Fibroblast of skin of left quadriceps (primary cell): ENCODE measurements at places on chromosomes 7 and 10.

DNA sequence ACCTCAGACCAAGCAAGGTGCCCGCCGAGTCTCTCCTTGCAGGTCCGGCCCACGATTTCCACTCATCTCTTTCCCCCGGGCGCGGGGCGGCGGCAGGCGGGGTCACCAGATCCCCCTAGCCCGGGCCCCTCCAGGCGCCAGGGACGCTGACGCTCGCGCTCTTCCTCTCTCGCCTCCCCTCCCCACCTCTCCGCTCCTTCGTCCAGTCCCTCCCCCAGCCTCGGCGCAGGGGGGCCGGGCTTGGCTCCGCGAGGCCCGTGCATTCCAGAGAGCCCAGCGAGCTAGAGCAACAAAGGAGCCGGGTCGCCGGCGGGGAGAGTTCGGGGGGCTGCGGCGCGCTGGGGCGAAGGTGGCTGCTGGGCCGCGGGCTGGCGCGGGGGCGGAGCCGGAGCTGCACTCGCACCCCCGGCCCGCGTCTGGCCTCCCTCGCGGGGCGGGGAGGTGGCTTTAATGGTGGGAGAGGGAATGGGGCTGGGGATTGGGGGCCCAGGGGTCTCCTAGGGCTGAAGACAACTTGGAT, at the start of gene SMO:
Gene SMO (plus strand): TSS at position 262 of the 520 bp plus-strand sequence. CDS start 519 bp downstream, outside the sequence.
- DNase-seq: peak; percentile 49

- peak; percentile 53 for DNase-seq
Observed at GRCh38 chr10:99784016-99784726, 1.7 kb downstream of the ABCC2 start.

DNA sequence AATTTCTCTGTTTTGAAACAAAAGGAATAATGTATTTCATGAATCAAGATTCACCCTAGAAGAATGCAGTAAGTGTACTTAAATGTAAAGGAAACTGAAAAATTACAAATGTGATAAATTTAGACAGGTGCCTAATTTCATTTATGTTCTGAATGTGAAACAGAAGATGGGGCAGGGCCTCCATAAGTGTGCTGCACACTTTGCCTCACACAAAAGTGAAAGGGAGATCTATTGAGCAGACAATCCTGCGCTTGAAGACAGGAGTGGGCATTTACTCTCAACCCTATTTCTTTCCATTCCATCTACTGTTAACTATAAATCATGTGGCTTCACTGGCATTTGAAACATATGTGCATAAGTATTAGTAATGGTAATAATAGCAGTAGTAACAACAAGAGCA, 36.2 kb downstream of the GNG11 start:
- no peak for DNase-seq

DNA sequence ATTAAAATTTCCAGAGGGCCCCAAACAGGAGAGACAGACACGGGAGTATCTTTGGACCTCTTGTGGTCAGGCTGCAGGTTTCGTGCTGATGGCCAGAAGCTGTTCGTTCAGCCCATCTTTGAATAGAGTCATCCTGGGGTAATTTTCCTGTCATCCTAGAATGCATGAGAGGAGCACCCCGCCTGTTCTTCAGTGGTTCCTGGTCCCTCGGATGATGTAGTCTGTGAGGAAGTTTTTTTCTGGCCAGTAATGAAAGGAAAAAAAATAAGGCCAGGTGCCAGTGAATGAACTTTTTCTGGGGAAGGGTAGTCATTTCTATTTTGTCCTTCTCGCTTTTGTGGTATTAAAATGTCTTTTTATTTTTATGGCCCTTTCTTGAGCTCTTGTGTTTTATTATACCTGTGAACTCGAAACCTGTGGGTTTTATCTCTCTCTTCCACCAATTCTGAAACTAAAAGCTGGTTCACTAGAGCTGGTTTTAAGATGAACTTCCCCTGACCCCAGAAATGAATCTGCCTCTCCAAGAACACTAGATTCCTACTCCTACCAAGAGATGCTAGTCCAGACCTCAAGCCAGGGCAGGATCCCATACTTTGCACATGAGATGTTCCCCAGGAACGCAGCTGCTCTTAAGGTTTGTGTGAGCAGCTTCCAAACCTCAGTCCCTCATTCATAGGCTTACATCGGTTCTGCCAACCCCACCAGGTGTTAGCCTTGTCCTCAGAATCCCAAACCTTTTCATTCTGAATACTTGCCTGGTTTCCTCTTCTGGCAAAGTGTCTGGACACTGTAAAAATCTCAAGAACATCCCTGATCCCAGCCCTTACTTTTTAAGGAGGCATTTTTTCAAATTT, 15.4 kb upstream of the MEST start:
- no peak for DNase-seq

DNA sequence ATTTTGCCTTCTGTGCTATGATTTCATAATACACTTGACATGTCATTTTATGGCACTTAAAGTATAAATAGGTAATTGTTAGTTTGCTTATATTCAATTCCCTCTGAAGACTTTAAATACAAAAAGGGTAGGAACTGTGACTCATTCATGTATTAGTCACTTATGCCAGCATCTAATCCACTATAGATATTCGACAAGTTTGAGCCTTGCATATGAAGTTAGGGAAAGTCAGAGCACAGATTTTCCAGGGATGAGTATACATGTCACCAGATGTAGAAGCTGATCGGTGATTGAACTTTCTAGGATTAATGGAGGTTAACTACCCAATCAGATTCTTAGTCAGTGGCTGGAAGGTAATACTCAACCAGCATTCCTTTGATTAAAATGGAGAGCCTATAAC, 1321.5 kb downstream of the XPNPEP1 start:
- peak; percentile 13 for DNase-seq

DNA sequence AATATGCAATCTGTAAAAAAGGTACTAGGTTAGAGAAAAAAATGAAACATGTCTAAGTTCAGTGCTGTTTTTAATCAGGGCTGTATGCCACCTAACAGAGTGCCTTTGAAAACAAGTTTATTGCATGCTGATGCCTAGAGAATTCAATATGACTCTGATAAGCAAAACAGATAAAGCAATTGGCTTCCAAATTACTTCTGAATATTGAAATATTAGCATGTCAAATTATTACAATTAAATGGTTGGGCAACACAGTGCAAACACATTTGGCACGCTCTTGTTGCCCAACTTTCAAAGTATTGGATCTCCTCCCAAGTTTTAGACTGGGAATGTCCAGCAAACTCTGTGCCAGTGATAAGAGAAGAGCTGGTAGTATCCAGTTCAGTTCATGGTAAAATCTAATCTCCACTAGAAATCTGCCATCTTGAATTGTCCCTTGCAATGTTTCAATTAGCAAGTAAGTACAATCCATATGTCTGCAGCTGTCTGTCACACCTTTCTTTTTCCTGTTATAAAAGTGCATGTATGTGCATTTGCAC, 65.2 kb upstream of the FAM133B start:
- DNase-seq: no peak

DNA sequence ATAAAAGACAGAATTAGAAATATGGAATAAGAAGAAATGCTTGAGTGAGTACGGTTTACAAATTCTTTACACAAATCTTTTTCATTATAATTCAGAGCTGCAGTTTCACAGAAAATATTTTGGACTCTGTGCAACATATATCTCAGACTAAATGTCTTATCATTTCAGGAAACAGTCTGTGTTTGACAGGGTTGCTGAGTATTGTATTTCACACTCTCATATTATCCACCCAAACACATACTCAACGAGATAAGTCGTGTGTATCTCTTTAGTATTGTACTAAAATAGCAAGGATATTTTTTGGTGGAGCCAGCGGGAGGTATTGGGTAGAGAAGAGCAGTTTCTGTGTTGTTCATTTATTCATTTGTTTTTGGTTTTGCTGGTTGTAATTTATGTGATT, 39.0 kb upstream of the SLC39A12 start:
- DNase-seq: no peak

- no peak for DNase-seq
Observed at GRCh38 chr10:123417414-123417813, 248.7 kb upstream of the GPR26 start.

DNA sequence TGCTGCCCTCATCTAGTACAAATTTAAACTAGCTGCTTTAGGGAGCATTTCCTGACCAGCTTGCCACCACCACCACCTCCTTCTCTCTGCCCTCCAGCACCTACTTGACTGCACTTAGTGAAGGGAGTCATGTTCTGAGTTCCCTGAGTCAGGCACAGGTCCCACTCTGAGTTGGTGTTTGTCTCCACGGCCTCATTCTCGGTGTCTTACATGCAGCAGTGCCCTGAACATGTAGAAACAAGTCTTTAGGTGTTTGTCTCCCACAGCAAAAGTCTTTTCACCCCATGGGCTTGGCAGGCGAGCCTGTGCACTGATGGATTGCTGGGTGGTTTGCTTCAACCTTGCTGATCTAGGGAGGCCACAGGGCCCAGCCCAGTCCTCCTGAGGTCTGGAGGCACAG, 16.9 kb downstream of the TSPAN14 start:
- DNase-seq: no peak

DNA sequence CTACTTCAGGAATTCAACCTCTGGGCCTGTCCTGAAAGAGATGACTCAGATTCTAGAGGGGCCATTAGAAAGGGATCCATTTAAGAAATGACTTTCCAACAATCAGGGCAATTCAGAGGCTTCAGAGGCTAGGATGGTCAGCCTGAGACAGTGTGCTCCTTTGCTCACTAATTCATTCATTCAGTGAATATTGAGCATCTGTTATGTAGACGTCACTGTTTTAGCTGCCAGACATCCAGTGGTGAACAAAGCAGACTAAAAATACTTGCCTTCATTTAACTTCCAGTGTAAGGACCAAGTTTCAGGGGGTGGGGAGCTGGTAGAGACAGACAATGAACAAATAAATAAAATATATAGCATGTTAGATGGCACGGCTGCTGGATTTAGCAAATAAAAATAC, 1.6 kb downstream of the KIAA1217 start:
- DNase-seq: no peak

DNA sequence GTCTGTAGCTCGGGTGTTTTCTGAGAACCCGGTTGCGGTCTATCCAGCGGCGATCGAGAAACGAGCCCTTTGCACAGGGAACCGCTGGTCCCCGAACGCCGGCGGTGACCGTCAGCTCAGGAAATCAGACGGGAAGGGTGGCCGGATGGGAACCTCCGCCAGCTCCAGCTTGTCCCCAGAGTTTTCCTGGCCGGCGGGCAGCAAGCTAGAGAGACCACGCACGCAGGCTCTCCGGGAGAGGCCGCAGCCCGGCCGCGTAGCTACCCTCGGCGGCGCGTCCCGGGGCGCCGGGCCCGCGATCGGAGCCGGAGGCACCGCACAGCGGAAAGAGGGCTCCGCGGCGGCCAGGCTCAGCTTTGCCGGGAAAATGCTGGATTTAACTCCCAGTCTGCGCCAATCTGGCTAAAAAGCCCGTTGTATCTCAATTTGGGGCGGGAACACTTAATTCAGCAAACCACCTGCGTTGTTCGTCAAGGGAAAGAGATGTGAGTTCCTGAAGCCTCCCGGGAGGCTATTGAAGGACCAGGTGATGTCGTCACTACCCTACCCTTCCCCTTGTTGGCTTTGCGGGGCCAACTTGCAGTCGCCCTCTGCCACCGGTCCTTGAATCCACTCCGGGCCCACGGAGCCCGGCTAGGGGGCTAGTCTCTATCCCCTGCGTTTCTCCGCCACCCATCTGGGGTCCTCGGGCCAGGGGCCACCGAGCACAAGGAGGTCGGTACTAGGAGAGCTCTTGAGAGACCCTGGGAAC, 859 bp upstream of the CH25H start:
- no peak for DNase-seq

DNA sequence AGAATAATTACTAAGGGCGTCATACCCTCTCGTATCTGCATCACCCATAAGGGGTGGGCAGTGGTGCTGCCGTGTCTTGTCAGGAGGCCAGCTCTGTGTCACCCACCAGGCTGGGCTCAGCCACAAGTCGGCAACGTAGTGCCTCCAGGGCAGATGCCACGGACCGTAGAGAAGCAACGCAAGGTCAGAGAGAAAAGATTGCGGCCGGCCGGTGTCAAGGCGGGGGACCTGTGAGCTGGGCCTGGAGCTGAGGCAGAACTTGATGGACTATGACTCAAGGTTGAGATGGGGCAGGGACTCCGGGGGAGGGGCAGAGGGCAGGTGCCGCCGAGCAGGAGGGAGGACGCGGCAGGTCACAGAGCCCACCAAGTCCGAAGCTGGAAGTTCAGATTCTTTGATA, 29.5 kb downstream of the FOXK1 start:
- DNase-seq: no peak

DNA sequence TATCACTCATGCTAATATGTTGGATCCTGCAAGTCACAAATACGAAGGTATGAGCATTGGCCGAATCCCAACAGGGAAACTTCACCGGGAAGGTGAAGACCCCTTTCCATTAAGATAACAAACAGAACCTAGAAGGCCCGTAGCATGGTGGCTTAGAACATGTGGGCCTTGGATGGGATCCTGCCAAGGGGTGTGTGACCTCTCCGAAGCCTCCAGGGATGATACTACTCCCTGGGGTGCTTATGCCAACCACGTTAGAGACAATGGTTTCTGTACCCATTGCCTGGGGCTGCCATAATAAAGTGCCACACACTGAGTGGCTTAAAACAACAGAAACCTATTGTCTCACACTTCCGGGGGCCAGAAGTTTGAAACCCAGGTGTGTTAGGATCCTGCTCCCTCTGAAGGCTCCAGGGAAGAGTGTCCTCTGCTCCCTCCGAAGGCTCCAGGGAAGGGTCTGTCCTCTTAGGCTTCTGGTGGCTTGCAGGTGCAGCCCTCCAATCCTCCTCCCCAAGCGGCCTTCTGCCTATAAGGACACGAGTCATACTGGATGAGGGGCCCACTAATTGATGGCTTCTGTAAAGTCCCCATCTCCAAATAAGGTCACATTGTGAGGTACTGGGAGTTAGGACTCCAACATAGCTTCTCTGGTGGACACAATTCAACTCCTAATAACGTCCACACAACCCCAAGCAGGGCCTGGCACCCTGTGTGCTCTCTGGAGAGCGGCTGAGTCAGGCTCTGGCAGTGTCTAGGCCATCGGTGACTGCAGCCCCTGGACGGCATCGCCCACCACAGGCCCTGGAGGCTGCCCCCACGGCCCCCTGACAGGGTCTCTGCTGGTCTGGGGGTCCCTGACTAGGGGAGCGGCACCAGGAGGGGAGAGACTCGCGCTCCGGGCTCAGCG, 992 bp upstream of the MGMT start:
- DNase-seq: no peak

DNA sequence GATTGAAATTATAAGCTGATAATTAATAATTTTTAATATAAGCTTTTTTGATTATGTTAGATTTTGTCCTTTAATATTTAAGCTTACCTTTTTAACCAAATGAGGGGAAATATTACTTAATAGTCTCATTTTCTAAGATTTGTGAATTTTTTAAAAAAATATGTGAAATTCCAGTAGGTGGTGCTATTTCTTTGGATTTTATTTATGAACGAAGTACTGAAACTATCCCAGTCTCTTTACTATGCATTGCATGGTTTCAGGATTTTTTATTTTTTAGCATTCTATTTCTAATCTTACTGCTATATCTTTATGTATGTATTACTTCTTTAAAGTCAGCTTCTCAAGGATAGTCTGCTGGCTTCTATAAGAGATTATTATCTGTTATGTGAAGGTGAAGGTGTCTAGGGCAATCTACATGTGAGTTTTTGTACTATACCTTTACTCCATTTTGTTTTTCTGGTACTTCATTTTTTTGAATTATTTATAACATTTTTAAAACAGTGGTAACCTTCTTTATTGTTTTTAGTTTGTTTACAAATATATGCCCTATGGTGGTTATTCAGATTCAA, 78.3 kb downstream of the ATRNL1 start:
- DNase-seq: peak; percentile 4
